SK-N-DZ (cell line): ENCODE measurements at places on chromosomes 3 and 15.

DNA sequence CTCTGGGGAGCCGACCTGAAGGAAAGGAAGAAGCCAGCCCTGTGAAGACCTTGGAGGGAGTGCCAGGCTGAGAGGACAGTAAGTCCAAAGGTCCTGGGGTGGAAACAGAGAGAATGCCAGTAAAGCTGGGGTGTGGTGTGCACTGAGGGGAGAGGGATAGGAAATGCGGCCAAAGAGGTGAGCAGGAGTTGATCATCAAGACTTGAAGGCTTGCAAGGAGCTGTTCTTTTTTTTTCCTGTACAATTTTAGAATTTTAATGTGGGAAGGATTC, 73.8 kb downstream of the SYNPR start:
- no peak for DNase-seq

GRCh38 chr3:126661532-126662364, 6.8 kb upstream of the TXNRD3 start:
- DNase-seq, result no peak

- no peak for DNase-seq
These were observed 10.9 kb upstream of the CCNL1 start for GRCh38 chr3:157170861-157171260.

DNA sequence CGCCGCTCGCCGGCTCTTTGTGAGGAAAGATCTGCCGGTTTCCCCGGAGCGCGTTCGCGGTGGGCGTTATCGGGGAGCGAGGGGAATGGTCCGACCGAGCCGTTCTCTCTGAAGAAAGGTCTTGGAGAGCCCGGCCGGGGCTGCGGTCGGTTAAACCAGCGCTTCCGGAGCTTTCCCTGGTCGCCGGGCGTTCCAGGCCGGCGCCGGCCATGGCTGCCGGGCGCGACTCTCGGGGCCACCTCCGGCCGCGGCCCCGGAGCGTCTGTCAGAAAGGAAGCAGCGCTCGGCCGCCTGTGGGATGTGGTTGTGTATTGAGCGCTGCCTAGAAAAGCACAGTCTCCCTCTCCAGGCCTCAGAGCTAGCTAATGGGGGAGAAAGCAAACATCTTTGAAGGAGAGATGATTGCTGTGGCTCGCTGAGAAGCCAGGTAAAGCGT, 731 bp downstream of the FYTTD1 start:
- peak; percentile 66 for DNase-seq

DNA sequence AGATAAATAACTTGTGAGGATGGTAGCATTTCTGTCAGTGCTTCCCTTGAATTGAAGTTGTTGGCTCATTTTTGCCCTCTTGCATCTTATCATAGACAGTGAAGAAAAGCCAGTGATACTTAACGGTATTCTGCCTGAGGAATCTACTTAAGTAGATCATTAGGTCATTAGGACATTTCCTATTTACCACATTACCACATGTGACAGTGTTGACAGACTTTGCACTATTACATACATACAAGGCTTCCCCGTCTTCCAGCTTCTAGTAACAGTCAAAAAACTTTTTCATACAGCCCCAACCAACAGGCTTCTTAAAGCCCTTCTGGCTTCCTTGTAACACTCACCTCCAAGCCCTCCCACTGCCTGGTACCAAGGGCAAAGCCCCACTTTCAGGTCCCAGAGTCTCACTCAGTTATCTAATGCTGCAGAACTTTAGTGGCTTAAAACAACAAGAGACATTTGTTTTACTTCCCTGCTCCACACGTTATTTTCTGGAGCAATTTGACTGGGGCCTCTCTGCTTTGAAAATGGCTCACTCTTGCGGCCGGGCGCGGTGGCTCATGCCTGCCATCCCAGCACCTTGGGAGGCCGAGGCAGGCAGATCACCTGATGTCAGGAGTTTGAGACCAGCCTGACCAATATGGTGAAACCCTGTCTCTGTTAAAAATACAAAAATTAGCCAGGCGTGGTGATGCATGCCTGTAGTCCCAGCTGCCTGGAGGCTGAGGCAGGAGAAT, 40.0 kb downstream of the ASB7 start:
- DNase-seq, result no peak

- no peak for DNase-seq
These were observed 12.2 kb downstream of the TUBGCP4 start for GRCh38 chr15:43383070-43383469.

DNA sequence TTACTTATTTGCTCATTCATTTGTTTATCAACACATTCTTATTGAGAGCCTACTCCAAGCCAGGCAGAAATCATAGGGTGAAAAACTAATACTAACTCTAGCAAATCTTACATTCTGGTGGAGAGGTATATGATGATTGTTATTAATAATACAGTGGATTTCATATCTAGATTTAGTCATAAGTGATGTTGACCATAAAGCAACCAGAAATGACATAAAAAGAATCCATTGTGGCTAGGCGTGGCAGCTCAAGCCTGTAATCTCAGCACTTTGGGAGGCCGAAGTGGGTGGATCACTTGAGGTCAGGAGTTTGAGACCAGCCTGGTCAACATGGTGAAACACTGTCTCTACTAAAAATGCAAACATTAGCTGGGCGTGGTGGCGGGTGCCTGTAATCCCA, 26.2 kb upstream of the IL20RB start:
- DNase-seq, result no peak

DNA sequence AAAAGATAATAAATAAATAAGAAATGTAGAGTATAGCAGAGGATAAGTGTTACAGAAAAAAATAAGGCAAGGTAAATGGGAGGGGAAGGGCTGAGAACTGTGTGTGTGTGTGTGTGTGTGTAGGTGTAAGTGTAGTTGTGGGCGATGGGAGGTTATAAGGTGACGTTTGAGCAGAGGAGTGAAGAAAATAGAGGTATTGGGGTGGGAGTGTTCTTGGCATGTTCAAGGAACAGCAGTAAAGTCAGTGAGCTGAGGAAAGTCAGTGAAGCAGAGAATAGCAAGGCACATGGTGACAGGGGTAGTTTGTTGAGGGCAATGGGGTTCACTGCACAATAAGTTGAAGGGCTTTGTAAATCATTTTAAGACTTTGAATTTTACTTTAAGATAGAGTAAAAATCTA, 30.9 kb upstream of the ZNF148 start:
- no peak for DNase-seq

- DNase-seq, result no peak
These were observed 576.3 kb downstream of the NTRK3 start for GRCh38 chr15:87680208-87680607.

DNA sequence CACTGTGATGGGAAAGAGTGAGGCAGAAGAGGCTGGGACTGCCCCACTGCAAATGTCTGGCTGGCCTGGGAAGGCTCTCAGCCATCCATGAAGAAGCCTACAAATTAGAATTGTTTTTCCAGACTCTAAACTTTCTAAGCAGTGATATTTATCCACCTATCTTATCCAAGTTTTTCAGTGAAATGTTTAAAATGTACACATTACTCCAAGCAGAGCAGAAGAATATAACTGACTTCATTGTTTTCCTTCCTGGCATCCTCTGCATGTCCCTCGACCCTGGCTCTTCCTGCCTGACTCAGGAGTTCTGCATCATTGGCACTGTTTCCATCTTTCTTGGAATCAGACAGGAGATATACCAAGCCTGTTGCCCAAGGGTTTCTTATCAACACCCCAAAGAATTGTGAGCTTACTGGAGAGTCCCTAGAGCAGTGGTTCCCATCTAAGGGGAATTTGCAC, 401.5 kb upstream of the PROK2 start:
- DNase-seq, result no peak

- no peak for DNase-seq
These were observed 187.7 kb downstream of the THSD4 start for GRCh38 chr15:71302861-71303410.

DNA sequence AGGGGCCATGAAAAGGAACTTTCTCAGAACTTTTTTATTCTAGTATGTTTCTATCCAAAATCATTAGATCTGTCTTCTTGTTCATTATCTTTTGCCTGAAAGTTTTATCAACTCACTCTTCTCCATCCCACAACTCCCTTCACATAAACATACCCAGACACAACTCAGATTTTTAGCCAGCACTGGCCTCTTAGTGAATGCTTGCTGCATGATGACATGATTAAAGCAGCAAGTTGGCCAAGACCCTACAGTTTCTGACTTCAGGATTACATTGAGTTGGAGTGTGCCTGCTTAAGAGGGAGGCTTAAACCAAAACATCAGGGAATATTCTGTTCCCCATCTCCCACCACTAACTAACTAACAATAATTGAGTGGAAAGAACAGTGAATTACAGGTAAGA, 38.1 kb downstream of the PLSCR2 start:
- no peak for DNase-seq

DNA sequence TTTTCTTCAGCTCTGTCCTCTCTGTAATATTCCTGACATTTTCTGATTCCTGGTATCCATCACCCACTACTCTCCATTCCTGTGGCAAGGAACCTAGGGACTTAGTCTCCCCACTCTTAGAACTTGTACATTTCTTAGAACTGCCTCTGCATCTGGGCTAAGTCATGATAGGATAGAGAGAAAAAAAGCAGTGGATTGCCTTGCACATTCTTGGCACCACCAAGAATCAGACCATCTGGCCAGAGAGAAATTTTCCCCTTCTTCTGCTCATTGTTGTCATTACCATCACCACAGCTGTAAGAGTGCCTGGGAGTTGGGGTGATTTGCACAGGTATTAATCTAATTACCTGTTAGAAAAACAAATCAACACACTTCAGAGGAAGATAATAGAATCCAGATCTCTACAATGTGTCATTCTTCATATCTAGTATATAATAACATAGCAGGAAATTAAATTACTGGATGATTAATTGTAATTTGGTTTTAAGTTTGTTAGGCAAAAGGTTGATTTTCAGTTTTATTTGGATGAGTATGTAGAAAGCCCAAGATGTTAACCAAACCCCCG, 264.8 kb upstream of the ZPLD1 start:
- DNase-seq, result peak; percentile 30

DNA sequence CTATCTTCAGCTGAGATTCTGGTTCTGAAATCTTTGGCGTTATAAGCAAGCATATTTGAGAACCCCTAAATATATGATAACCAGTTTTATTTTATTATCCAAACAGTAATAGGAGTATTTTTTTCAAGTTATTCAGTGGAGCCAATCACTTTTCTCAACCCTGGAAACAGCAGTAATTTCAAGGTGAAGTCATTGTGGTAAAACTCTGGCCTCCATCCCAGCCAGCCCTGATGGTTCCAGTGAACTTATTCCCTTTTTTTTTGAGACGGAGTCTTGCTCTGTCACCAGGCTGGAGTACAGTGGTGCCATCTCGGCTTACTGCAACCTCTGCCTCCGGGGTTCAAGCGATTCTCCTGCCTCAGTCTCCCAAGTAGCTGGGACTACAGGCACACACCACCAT, 545.4 kb upstream of the IL12A start:
- DNase-seq, result no peak

GRCh38 chr3:121663171-121663847, 2.6 kb upstream of the HCLS1 start:
- no peak for DNase-seq

GRCh38 chr3:115833074-115833473, 209.8 kb downstream of the GAP43 start:
- no peak for DNase-seq

DNA sequence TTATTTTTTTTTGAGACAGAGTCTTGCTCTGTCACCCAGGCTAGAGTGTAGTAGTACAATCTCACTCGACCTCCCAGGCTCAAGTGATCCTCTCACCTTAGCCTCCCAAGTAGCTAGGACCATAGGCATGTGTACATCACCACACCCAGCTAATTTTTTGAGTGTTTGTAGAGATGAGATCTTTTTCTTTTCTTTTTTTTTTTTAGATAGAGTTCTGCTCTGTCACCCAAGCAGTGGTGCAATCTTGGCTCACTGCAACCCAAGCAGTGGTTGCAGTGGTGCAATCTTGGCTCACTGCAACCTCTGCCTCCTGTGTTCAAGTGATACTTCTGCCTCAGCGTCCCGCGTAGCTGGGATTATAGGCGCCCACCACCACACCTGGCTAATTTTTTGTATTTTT, 5.2 kb downstream of the CEP97 start:
- DNase-seq, result no peak

DNA sequence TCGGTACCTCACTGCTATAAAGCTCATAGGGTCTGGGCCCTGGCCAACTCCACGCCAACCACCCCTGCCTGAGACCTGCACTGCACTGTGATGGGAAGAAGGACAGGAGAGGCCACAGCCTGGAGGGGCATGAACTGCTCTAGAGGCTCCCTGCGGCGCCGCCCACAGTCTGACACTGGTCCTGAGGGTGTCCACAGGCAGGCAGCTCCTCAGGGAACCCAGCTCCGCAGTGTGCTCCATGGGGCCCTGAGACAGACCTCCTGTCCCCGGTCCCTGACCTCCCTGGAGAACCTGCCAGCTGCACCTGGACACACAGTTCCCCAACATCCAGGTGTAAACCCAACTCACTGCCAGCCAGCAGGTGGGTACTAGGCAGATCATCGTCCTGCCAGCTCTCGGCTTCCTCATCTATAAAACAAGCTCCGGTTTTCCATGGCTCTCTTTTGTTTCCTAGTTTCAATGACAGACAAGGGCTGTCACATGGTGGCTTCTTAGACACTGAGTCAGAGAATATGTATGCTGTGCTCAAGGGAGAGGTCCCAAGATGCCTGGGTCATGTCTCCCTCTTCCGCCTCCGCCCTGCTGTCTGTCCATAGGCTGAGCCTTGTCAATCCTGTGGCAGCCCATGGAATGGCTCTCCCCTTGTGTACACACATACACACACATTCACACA, 5.1 kb upstream of the HAPLN3 start:
- DNase-seq, result no peak

DNA sequence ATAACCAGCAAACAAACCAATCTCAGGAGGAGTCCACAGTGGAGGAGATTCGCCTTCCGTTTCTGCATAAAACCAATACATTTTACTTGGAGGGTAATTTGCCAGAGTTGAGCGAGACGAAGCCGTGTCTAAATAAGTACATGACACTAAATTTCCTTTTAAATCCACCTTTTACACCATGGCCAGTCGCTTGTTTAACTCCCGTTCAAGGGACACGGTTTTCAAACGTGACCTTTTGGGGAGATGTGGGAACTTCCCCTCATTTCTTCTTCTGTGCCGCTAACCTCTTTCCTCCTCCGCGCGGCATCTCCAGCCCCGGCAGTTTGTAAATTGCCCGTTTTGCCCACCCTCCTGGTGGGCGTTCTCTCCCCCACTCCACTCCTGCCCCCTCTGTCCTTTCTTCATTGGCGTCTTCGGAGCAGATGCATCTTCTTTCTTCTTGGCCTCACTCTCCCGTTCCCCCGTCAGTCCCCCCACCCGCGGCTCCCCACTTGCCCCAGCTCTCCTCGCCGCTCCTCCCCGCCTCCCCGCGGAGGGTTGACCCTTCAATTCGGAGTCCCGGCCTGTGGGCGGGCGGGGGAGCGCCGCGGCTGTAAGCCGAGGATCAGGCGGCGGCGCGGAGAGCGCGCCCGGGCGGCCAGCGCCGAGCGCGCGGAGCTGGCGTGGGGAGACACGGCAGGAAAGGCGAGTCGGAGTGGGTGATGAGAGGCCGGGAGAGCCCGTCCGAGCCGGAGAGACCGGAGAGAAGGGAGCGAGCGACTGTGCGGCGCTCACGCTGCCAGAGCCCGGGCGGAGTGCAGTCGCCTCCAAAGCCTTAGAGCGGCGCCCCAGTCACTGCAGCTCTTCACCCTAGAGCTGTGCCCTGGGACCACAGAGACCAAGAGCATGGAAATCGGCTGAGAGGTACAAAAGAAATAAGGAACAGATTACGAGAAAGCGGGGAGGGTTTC, at the start of gene NLGN1:
NLGN1 (plus strand) TSS at position 584 of the 950 bp plus-strand sequence.
- peak; percentile 80 for DNase-seq

GRCh38 chr3:46110701-46111493, 83.6 kb upstream of the XCR1 start:
- no peak for DNase-seq

GRCh38 chr3:87414271-87414670, 137.9 kb upstream of the POU1F1 start:
- DNase-seq, result no peak

- DNase-seq, result no peak
These were observed 60.3 kb downstream of the SLC6A6 start for GRCh38 chr3:14462738-14463137.
